ENCODE measurements at places on chromosomes 4 and X.

DNA sequence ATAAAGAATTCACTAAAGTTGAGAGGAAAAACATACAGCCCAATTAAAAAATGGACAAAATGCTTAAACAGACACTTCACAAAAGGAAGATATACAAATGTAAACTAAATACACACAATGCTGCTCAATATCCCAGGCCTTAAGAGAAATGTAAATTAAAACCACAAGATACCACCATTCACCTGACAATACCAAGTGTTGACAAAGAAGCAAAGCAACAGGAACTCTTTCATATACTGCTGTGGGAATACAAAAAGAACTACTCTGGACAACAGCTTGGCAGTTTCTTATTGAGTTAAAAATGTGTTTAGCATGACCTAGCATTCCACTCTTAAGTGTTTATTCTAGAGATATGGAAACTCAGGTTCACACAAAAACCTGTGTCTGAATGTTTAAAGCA, 71.3 kb downstream of the ABCB7 start:
- DNase-seq: no peak

DNA sequence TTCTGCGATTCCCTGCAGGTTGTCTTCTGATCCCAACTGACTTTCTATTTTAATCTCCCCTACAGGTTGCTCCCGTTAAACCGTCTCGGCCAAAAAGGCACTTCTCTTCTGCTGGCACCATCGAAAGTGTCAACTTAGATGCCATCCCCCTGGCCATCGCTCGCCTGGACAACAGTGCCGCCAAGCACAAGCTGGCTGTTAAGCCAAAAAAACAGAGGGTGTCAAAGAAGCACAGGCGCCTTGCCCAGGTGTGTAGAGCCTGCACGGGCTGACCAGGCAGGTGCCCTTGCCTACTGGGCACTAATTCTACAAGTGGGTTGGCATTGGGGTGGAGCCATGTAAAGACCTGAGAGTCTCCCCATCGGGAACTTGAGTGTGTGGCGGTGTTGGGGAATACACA, 74.2 kb downstream of the AASDH start:
- DNase-seq: no peak

GRCh38 chr4:6172093-6172926, 28.0 kb downstream of the JAKMIP1 start:
- no peak for DNase-seq

DNA sequence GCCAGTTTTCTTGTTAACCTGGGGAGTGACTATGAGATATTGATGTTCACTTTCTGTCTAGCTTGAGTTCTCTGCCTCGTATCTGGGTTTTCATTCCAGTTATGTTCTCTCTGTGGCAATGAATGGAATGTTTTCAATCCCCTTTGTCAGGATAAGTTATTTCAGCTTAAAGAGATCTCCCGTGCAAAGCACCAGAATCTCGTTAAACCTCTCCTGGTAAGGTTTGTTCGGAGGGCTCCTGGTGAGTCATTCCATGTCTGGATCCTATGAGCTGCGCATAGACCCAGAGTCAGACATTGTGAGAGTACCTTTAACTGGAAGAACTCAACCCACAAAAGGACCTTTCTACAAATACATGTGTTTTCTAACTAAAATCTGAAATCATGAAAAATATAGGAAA, 51.0 kb downstream of the KDR start:
- no peak for DNase-seq

DNA sequence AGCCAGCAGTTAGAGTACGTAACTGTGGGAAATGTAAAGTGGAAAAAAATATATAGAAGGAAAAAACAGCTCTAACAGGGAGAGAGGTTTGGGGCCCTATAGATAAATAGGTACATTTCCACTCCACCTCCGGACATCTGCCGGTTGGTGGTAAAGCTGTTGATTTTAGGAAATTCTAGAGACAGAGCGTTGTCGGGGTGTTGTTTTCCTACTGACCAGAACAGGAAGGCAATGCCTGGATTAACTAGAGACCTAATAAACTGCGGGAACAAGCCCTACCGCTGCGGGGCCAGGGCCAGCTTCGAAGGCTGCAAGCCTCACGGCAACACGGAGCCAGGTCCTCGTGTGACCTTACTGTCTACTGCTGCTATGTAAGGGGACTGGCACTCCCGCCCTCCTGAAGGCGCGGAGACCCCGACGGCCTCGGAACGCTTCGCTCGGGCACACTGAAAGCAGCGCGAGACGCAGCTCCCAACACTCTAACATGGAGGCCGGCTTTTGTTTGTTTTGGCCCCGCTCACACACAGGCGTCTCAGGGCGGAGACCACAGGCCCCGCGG, 702 bp upstream of the CDKN2AIP start:
- no peak for DNase-seq

GRCh38 chr4:143358923-143359643, 22.4 kb downstream of the GAB1 start:
- DNase-seq: no peak

GRCh38 chr4:28146191-28146590, 1285.5 kb downstream of the STIM2 start:
- no peak for DNase-seq

GRCh38 chr4:143186212-143186611, 1.5 kb downstream of the USP38 start:
- DNase-seq: no peak

DNA sequence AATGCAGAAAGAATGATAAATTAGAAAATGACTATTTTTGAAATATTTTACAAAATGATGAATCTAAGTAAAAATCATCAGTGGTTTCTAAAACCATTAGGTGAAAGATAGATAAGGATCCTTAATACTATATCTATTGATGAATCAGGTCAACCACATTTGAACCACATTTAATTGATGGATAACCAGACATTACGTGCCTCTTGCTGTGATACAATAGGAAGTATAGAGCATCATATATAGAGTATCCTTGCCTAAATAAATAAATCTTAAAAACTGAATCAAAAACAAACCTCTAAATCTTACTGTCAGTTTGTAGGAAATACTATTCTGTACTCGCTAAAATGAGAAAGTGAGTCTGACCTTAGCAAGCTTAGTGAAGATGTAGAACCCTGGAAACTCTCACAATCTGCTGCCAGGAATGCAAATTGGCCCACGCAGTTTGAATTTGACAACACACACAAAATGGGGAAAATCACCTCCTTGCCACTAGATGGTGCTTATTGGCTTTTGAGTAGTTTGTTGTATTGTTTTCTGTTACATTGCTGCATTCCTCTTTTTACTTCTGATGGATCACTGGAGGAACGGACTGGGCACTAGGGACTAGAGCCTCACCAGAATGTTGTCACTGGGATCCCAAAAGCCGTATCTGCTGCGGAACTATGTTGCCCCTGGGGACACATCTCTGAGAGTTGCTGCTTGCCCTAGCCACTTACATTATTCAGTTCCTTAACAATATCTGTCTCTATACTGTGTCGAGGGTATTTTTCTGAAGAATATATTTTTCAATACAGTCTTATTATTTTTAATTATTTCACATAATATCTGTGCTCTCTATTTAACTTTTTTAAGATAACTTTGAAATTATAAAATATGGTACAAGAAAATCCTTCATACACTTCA, 25.4 kb upstream of the SLAIN2 start:
- no peak for DNase-seq

GRCh38 chr4:181504924-181505323, 738.3 kb upstream of the TENM3 start:
- DNase-seq: peak; percentile 23

DNA sequence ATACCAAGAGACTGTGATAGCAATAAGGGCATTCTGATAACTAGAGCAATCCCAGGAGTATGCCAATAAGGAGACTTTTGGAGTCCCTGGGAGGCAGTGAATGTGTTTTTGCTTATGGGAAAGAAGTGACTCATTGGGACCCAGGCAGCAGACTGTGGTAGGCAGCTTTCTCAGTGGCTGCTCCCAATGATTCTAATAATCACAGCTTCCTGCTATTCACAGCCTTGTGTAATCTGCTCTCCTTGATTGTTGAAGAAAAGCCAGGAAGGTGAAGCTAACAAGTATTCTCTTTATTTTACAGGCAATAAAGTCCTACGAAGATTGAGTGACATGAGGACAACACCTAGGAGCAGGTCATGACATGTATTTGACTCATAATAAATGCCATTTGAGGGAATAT, 70.3 kb upstream of the DDX60 start:
- no peak for DNase-seq

GRCh38 chr4:88757776-88758175, 60.1 kb upstream of the NAP1L5 start:
- DNase-seq: no peak

DNA sequence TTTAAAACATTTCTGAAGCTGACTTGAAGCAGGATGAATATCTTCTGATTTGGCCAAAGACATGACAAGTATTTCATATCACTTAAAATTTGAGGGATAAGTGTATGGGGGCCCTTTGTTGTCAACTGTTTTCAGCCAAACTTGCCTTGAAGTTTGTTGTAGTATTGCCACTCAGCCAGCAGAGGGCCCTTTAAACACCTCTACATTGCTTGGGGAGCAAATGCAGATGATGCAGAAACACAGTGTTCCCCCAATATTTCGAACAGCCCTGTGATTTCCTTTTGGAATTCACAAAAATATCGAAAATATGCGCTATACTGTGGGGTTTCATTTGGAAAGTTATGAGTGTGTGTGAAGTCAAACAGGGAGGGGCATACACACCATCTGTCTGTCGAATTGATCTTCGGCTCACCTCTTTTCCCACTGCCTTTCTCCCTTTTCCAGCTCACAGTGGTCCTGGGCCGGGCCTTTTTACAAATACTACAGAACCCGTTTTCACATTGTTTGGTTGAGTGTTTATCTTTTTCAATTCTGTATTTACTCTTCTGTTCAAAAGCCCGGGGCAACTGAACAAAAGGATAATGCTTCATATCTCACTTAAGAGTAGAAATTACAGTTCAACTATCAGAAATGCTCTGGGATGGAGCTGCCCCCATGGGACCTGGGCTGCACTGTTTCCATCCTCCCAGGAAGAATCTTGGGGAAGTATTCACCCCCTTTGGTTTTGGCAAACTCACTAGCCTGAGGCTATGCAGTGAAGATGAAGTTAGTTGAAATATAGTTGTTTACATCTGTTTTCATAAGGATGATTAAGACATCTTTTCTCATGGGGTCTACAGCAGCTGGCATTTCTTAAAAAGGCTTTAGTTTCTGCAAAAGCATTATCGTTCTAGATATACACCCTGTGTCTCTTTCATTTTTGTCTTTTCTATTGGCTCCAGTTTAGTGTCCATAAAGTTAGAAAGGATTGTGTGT, 137.6 kb downstream of the EGF start:
- DNase-seq: peak; percentile 1

DNA sequence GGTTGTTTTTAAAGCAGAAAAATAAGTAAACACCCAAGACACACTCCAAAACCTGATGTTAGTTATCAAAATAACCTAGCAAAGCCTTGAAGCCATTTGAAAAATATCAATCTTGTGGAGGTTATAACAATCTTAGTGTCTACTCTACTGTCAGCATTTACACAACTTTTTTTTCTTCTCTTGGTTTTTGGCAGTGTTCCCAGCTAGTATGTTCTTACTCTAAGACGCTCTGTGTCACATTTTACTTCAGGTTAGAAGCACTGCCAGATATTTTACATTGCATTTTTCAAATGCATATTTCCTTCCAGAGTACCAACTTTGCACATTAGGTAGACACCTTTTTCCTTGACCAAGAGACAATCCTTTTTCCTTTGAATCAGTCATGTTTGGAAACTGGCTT, 114.0 kb upstream of the INPP4B start:
- DNase-seq: no peak
